ENCODE measurements at places on chromosomes 7 and 10.

DNA sequence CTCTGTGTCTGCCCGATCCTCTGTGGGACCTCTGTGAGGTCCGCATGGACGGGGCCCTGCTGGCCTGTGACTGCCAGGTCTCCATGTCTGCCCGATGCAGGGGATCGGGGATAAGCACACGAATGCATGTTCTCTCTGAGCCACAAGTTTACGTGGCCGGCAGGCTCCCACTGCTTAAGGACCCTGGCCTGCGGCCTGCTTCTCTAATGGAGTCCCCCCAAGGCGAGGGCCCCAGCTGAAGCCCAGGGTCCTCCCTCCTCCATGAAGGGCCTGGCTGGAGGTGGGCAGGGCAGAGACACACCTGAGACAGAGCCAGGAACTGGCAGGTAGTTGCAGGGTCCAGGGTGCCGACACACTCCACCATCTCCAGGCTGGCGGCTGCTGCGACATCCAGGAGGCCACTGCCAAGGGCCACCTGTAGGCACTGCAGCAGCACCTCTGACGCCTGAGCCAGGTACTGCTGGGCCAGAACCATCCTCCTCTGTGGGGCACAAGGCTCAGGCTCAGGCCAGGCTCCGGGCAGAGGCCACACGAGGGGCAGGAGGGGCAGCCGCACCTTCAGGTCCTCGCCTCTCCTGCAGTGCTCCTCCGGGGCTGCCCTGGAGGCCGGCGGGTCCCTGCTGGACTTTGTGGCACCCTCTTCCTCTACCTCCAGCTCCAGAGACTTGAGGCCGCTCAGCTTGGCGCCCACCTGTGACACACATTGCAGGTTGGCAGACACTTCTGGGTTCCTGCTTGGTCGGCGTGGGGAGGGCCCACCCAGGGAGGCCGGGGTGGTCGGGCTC, 60.9 kb upstream of the NKX6-2 start:
- DNase-seq: no peak

DNA sequence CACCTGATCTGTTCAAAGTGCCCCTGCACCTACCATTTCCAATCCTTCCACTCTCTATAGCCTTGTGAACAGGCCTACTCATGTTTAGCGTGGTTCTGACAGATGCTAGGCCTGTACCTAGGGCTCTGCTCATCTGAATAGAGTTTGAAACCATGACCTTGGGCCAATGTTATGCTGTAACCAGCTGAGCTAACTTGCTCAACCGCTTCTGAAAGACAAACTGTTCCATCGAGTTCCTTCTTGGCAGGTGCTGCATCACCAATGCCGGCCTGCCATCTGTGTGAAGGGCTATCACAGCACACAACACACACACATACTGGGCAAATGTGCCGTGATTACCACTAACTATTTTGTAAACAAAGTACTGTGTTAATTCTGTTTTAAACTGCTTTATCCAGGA, 419.0 kb upstream of the GALNT17 start:
- DNase-seq: no peak

GRCh38 chr10:132130286-132131265, 56.2 kb upstream of the DPYSL4 start:
- no peak for DNase-seq

GRCh38 chr10:123759041-123759440, 92.9 kb downstream of the GPR26 start:
- no peak for DNase-seq

DNA sequence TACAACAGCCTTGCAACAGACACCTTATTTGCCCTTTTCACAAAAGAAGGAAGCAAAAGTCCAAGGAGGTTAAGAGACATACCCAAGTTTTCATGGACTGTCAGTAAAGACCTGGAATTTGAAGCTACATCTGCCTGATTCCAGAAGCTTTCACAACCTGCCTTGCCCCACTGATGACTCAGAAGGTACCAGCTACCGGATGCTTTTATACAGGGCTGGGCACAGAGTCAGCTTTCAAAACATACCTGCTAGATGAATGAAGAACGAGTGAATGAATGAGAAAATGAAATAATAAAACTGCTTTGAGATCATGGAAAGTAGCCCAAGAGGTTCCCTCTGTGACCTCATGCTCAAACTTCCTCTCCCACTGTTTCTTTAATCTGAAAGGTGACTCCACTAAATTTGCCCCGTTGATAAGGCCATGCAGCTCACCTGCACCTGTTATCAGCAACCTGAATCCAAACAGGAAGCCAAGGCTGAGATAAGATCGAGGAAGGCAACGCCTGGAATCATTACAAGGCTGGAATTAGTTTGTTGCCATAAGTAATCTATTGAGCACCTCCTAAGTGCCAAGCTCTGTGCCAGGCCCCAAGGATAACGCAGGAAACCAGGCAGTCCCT, 151.5 kb downstream of the WDR11 start:
- DNase-seq: no peak

GRCh38 chr7:12623885-12624498, 53.5 kb downstream of the SCIN start:
- no peak for DNase-seq

- no peak for DNase-seq
These were observed 23.9 kb upstream of the ATP6V0A4 start for GRCh38 chr7:138821912-138822311.

- no peak for DNase-seq
These were observed 118.2 kb downstream of the SH2D4B start for GRCh38 chr10:80655898-80656297.

DNA sequence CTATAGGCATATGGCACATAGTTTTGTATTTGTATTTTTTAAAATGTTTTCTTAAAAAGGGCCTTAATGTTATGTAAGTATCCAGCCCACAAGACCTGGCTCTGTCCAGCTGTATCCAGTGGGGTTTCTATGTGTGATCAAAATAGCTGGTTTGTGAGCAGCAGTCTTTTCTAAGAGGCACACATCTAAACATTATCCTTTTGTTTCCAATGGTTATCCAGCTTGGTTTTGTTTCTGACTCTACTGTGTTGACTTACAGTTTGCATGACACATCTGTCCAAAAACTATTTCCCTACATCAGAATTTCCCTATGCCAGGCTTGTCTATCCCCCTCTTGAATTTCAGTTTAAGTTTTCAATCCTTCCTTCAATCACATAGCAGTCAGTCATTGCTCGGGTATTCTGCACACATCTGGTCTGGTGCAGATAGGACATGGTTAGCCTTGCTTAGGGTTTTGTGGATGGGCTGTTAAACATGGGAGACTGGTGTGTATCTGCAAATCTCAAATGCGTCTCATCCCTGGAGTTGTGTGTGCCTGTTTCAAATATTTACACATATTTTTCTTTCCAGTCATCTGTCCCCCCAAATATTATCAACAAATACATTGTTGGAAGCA, 104.2 kb downstream of the SAMD9 start:
- DNase-seq: no peak

DNA sequence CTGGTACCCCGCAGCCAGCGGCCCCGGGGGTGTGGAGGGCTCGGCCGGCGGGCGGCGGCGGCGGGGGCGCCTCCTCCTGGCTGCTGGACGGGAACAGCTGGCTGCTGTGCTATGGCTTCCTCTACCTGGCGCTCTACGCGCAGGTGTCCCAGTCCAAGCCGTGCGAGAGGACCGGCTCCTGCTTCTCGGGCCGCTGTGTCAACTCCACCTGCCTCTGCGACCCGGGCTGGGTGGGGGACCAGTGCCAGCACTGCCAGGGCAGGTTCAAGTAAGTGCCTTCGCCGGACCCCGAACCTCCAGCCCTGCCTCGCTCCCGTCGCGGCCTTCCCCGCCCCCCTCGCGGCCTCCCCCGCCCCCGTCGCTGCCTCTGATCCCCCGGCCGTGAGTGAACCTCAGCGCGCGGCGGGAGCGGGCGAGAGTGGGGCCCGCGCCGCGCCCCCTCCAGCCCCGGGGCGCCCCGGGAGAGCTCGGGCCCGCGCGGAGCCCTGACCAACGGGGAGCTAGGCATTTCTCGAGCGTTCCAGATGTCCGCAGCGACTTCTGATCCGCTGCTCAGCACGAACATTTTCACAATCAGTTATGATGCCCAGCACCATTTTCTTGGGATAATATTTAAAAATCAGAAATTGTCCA, 727 bp downstream of the ATRNL1 start:
- peak; percentile 25 for DNase-seq

DNA sequence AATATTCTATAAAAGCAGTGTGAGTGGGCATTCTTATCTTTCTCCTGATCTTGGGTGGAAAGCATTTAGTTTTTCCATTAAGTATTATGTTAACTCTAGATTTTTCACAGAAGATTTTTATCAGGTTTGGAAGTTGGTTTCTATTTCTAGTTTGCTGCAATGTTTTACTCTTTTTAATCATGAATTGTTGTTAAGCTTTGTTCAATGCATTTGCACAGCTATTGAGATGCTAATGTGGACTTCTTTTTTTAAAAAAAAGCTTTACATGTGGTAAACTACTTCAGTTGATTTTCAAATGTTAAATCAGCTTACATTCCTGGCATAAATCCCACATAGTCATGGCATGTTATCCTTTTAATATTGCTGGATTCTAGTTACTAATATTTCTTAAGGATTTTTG, 363.6 kb upstream of the NRP1 start:
- no peak for DNase-seq

DNA sequence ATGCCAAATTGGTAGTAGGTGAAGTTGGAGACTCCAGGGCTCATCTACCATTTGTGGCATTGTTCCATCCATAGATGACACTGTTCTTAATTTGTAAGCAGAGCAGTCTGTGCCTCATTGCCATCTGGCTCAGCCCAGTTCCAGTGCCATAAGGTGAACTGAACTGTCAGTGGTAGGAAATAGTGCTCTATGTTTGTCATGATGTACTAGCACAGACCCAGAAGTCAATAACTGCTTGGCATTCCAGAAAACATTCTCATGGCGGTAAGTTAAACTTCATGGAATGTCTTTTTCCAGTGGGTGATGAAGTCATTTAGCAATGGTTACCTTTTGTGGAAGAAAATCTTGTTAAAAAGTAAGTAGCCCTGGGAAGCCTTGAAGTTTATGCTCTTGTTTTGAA, 302.7 kb downstream of the SUGCT start:
- no peak for DNase-seq

DNA sequence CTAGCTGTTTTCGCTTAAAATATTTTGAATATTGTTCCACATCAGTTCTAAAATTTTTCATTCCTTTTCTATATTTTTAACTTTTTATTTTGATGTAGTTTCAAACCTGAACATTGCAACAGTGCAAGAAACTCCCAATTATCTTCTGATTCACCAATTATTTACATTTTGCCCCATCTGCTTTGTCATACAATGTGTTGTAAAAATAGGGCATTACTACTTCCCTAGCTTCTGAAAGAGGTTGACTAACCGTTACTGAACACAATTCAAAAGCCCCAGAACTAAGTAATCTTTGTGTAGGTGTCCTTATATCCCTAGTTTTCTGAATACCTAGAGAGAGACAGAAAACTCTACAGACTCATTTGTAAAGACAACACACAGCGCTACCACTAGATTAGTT, 86.7 kb downstream of the AVL9 start:
- DNase-seq: no peak

DNA sequence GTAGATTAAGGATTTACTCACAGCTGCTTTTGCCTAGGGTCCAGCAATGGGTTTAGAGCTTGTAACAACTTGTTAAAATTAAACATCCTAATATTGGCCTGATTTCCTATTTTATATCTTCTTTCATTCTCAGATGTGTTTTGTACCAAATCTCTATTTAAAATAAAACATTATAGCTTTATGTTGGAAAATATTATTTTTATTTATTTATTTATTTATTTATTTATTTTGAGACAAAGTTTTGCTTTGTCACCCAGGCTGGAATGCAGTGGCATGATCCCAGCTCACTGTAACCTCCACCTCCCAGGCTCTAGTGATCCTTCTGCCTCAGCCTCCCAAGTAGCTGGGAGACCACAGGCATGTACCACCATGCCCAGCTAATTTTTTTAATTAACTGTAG, 17.9 kb upstream of the PDSS1 start:
- no peak for DNase-seq

GRCh38 chr10:123019264-123019663, 10.5 kb downstream of the ACADSB start:
- DNase-seq: no peak
